Cortex of kidney (tissue), 1 donor: ENCODE measurements at places on chromosomes 2 and 18.

- no peak for DNase-seq
Measured at GRCh38 chr2:8552293-8552801, 129.5 kb upstream of the ID2 start.

DNA sequence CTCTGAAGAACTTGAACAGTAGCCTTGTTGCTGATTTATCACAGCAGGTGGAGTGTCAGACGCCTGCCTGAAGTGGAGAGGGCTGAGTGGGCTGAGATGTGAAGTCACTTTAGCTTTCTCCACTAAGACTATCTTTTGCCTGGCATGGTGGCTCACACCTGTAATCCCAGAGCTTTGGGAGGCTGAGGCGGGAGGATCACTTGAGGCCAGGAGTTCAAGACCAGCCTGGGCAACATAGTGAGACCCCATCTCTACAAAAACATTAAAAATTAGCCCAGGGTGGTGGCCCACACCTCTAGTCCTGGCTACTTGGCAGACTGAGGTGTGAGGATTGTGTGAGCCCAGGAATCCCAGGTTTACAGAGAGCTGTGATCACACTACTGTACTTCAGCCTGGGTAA lies 60.6 kb upstream of the TTC39C start:
- no peak for DNase-seq

GRCh38 chr2:40197121-40197520 lies 254.8 kb downstream of the SLC8A1 start:
- no peak for DNase-seq

DNA sequence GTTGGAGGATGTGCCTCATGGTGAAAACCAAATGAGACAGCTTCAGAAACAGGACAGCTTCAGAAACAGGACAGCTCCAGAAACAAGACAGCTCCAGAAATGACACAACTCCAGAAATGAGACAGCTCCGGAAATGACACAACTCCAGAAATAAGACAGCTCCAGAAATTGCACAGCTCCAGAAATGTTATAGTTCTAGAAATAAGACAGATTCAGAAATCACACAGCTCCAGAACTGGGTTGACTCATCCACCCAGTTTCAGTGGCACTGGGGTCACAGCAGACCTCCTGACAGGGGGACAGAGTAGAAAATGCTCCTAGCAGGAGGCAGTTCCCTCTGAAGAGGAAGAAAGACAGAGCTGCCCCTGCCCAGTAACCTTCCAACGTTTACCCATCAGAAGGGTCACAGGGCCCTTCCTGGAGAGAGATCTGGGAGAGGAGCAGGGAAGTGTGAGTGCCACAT lies 26.9 kb upstream of the COL6A3 start:
- DNase-seq: no peak

DNA sequence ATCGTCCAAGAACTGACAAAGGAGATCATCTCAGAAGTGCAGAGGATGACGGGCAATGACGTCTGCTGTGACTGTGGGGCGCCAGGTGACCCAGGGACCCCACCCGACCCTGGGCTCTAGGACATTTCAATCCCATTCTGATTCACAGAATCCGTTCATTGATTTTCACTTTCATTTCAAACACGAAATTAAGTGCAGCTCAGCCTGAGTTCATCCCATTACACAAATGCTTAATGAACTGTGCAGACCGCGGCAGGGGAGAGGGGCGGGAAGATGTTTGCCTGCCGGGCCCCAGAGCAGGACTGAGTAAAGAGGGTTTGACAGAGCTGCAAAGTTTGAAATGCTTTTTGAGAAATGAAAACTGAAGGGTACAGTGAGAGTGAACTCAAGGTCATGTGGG lies 67.1 kb downstream of the ITGB1BP1 start:
- no peak for DNase-seq

GRCh38 chr2:185526161-185526560 lies 212.4 kb upstream of the FSIP2 start:
- DNase-seq: no peak

GRCh38 chr2:21793461-21793860 lies 669.7 kb downstream of the TDRD15 start:
- no peak for DNase-seq

GRCh38 chr18:54882318-54882717 lies 54.0 kb downstream of the RAB27B start:
- DNase-seq: no peak

DNA sequence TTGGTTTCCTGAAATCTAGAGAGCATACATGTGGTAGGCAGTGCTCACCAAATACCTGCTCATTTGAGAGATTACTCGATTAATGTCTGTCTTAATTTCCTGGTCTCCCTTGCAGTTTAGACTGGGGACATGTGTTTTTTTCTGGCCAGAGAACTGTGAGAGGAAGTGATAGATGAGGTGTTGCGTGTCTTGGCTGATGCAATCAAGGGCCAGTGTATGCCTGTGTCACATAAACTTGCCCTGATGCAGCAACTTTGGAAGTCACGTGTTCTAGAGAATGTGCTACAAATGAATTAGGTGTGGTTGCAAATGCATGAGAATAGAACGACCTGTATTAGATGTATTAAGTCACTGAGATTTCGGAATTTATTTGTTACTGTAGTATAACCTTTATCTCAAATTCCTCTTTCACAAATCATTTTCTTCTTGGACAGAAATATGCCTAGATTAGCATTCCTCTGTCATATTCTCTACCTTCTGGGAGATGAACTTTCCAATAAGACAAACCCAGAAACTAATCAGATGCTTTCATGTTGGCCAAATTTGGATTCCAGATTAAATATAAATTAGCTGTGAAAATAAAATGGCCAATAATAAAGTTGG lies 9.9 kb upstream of the IL1A start:
- DNase-seq: no peak

GRCh38 chr2:181784556-181784955 lies 104.2 kb upstream of the NEUROD1 start:
- DNase-seq: no peak

DNA sequence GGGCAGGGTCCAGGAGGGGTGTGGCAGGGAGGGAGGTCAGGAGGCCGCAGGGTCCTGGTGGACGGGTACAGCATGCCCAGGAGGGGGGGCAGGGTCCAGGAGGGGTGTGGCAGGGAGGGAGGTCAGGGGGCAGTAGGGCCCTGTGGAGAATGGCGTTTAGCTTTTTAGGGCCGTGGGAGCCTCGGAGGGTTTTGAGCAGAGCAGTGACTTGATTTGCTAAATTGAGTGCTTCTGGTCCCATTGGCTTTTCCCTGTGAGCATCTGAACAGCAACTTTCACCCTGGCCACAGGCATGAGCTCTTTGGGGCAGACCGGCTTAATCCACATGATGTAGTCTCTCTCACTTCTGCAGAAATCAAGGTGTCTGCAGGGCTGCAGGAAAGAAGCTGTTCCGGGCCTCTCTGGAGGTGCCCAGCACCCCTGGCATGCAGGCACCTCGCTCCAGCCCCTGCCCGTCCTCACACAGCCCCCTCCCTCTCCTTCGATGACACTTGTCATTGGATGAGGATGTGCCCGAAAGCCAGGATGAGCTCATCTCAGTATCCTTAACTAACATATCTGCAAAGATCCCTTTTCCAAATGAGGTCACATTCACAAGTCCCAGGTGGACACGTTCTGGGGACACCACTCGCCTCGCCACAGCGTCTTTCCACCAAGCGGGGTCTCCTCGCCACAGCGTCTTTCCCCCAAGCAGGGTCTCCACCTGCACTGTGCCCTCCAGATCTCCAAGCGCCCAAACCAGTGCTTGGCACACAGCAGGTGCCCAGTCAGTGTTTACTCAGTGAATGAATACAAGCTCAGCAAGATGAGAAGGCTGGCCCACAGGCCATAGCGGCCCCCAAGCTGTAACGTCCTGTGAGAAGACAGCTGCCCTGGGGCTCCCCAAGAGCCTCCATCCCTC lies 94.0 kb downstream of the NDUFA10 start:
- no peak for DNase-seq

- DNase-seq: no peak
Measured at GRCh38 chr18:1965016-1965415, 606.3 kb downstream of the METTL4 start.

DNA sequence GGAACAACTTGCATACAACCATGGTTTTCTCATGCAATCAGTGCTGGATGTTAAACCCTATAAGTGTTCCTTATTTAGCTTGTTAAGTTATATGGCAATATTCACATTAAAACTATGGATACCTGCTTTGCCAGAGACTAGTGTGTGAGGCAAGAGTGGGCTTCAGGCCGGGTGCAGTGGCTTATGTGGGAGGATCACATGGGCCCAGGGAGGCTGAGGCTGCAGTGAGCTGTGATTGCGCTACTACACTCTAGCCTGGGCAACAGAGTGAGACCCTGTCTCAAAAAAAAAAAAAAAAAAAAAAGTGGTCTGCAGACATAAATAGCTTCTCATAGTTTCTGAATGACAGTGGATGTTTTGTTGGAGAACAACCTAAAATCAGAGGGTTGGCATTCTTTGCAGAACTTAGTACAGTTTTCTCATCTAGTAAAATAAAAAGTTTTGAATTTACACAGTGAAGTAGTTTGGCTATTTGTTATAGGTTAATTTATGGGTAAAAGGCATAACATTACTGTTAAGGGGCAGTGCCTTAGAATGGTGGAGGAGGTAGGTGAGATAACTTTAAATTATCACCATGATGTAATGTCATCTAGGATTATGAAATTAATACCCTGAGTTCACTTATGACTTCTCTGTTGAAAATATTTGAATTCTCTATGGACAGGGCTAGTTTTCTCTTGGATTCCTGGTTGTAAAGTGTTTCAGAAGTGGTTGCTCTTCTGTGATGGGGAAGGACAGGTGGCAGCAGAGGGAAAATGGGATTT lies 5.3 kb downstream of the CERS6 start:
- DNase-seq: no peak

DNA sequence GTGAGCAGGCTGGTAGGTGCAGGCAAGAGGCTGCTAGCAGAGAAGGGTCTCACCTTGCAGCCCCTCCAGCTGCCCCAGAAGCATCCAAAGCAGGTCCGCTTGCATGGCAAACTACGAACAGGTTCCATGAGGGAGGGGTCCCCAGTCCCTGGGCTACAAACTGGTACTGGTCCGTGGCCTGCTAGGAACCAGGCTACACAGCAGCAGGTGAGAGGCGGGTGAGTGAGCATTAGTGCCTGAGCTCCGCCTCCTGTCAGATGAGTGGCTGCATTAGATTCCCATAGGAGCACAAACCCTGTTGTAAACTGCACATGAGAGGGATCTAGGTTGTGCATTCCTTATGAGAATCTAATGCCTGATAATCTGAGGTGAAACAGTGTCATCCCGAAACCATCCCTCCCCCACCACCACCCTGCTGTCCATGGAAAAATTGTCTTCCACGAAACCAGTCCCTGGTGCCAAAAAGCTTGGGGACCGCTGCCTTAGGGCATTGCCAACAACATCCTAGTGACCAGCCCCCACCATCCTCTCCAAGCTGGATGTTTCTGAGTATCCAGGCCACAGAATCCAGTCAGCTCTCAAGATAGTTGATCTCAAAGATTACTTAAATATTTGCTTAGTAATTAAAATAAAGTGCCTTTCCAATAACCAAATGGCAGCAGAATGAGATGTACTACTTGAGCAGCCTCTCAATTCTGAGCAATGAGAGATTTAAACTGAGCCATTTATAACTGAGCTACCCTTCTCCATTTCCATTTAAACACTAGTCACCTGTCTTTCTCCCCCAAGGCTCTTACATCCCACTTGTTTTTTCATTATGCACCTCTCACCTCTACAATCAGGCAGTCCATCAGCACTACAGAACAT lies 32.4 kb downstream of the LRP2 start:
- DNase-seq: no peak

DNA sequence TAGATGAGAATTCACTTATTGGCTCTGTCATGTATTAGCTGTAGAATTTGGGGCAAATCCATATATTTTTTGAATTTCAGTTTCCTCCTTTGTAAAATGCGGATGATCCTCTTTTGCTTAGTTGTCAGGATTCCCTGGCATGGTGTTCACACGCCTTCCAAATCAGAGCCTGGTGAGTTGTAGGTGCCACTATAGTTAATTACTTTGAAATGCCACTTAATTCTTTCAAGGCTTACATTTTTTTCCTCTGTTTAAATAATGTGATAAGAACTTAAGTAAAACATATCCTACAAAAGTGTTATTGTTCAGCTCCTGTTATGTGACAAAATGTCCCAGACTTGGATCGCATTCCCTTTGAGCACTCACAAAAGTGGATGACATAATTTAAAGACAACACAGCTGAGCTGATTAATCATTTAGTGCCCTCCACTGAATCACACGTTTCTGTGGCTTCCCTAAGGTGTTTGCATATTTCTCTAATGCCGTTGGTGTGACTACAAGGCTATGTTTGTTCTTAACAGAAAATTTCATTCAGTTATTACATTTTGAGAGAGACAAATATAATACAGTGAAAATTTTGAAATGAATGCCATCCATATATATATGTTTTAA lies 471.2 kb upstream of the CHST9 start:
- no peak for DNase-seq

DNA sequence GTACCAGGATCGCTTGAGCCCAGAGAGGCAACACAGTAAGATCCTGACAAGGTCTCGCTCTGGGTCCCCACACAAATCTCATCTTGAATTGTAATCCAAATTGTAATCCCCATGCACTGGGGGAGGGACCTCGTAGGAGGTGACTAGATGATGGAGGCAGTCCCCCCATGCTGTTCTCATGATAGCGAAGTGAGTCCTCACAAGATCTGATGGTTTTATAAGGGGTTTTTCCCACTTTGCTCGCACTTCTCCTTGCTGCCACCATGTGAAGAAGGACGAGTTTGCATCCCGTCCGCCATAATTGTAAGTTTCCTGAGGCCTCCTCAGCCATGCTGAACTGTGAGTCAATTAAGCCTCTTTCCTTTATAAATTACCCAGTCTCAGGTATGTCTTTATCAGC lies 46.0 kb upstream of the SERTAD2 start:
- DNase-seq: no peak

- DNase-seq: no peak
Measured at GRCh38 chr2:235728800-235729556, 235.1 kb downstream of the AGAP1 start.

GRCh38 chr18:6521803-6522418 lies 107.2 kb upstream of the L3MBTL4 start:
- no peak for DNase-seq

- no peak for DNase-seq
Measured at GRCh38 chr2:213066443-213066743, 85.0 kb downstream of the IKZF2 start.

GRCh38 chr2:61785583-61785982 lies 68.3 kb downstream of the FAM161A start:
- DNase-seq: no peak

- DNase-seq: no peak
Measured at GRCh38 chr2:156349605-156350004, 17.1 kb upstream of the NR4A2 start.

- no peak for DNase-seq
Measured at GRCh38 chr2:131064589-131065512, 28.4 kb downstream of the FAM168B start.

GRCh38 chr2:146678516-146678915 lies 1166.3 kb upstream of the ACVR2A start:
- DNase-seq: no peak

DNA sequence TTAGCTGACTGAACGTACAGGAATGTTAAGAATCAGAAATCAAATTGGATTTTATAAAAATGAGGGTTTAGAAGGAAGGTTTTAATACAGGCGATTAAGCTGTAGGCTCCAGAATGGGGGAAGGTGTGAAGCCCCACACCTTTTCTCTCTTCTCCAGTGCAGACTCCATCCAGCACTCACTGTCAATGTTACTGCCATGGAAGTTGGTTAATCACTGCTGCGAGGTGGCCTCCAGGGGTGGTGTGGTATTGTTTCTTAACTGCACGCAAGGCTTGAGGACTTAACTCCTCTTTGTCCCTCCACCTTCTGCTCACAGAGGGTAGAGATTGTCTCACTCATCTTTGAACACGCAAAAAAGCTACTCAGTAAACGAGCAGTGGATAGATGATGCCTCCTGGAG lies 26.9 kb upstream of the YWHAQ start:
- no peak for DNase-seq
